Ovary (tissue), 10 donors: ENCODE measurements at places on chromosomes 4 and X.

GRCh38 chr4:79598214-79598613 lies 190.2 kb upstream of the GK2 start:
- no peak for DNase-seq

DNA sequence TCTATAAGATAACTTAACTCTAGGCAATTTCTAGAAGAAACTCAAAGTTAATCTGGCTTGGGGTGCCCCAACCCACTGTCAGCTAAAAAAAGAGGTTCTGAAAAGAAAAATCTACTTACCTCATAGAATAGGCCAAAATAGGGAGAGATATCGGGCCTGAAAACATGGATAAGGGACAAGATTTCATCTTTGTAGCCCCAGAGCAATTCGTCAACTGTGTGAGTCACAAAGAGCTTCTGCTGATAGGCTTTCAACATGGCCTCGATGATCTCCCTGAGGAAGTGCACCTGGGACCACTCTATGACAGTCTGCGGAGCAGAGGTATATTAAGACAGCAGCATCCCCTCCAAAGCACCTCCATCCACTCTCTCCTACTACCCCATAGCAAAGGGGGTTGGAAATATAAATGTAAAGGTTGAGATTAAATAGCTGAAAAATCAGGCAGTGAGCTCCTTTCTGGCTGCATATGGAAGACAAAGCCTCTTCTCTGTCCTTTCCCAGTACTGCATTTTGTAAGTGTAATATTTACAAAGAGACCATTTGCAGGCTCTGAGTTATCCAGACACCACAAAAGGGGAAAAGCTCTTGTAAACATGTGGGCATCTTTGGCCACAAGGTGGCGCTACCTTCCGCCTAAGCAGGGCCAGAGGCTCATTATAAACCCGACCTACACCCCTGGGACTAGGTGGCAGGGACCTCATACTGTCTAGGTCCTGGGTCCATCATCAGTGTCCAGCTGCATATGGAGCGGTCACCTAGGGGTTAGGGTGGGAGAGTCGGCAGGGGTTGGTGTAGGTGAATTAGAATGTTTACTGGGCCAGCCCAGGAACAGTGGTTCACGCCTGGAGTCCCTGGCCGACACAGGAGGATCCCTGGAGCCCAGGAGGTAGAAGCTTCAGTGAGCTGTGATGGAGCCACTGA lies 31.5 kb upstream of the NUP54 start:
- DNase-seq: peak; percentile 88

- no peak for DNase-seq
These were observed 100.0 kb downstream of the CCSER1 start for GRCh38 chr4:90227177-90227576.

- DNase-seq: no peak
These were observed 14.0 kb downstream of the TIMP1 start for GRCh38 chrX:47596256-47596655.
